Erythroblast (primary cell): ENCODE measurements at places on chromosomes 7 and 10.

- no peak for DNase-seq
Observed at GRCh38 chr7:118152654-118153053, 31.3 kb upstream of the LSM8 start.

GRCh38 chr10:48336978-48337599, 30.6 kb downstream of the MAPK8 start:
- no peak for DNase-seq

DNA sequence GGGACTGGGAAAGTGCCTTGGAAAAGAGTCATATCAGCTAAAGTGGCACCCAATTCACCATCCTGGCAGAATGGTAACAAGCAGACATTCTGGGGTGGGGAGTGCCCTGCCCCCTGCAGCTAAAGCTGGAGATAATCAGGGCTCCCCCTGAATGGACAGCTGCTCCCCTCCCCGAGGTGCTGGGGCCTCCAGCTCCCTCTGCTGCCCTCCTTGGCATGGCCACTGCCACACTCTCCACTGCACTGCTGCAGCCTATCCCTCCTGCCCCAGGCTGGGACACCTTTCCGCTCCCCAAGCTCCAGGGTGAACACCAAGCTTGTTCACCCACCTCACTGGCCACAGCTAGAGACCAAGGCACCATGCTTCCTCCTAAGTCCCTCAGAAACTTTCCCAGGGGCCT, 9.8 kb upstream of the PARD3 start:
- peak; percentile 28 for DNase-seq

- DNase-seq, result no peak
Observed at GRCh38 chr10:132065491-132066105, at the start of gene JAKMIP3. Gene JAKMIP3 (plus strand): TSS chr10:132065946. CDS start chr10:132104809, 38,863 bp downstream.

DNA sequence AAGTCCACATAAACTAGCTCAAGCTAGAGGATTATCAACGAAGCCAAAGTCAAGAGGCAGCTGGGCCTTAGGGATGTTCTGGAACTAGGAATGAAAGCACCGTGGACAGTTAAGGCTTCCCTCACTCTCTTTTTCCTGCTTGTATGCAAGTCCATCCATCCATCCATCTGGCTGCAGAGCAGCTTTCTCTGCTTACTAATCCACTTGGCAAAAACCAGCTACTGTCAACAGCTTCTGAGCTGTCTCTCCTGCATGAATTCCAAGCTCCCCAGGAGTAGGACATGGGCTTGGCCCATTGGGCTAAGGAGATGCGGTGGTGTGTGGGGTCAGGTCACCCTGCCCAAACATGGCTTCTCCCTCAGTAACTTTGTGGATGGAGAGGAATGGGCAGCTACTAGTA, 66.2 kb downstream of the NAMPT start:
- no peak for DNase-seq

GRCh38 chr7:105106473-105106872, 92.5 kb downstream of the KMT2E start:
- DNase-seq, result peak; percentile 46

GRCh38 chr10:124632566-124632965, 111.6 kb downstream of the FAM53B start:
- no peak for DNase-seq

DNA sequence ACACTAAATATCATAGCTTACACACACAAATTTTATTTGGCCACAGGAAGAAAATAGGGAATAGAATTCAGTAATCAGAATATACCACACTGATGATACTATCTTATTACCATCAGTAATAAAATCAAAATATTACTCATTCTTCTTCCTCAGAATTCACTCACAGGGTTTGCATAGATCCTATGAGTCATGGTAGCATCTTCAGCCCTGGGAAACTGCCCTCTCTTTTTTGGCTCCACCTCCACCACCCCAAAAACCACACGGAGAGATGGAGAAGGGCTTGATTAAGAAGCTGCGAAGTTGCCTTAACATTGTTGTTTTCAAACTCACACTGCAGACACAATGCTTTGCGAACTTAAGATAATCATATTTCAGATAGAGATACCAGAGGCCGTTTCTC, 154.1 kb upstream of the AHR start:
- DNase-seq, result peak; percentile 51

- no peak for DNase-seq
Observed at GRCh38 chr7:92613214-92613613, 23.0 kb upstream of the FAM133B start.

DNA sequence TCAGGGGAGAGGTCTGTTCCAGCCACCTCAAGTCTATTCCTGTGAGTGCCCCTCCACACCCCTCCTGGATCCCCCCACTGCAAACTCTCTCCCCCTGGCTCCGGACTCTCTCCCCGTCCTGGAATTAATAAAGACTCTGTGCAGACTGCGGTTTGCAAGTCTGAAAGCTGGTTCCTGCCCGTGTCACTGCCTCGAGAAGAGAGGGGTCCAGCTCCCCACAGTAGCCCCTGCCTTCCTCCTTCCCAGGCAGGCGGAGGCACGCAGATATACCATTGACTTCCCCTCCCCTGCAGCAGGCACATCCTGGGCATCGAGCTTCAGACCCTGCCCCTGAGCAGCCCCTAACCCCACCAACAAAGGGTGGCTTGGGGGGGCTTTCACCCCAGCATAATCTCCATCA, 2.2 kb upstream of the ELN start:
- no peak for DNase-seq

DNA sequence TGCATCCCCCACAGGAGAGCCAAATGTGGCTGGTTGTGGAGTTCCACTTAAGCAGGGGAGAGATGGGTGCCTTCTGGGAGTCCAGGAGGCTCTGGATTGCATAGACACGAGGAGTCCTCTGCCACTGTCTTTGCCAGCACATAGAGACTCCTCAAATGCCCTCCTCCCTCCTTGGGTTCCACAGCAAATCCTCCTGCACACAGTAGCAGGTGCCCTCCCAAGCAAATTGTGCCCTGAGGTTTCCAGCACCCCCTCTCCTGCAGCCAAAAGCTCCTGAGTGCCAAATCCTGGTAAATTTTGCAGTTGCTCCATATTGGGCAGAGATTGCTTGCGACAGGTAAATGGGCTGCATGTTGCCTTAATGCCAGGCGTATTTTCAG, 5.8 kb downstream of the EVX1 start:
- no peak for DNase-seq

DNA sequence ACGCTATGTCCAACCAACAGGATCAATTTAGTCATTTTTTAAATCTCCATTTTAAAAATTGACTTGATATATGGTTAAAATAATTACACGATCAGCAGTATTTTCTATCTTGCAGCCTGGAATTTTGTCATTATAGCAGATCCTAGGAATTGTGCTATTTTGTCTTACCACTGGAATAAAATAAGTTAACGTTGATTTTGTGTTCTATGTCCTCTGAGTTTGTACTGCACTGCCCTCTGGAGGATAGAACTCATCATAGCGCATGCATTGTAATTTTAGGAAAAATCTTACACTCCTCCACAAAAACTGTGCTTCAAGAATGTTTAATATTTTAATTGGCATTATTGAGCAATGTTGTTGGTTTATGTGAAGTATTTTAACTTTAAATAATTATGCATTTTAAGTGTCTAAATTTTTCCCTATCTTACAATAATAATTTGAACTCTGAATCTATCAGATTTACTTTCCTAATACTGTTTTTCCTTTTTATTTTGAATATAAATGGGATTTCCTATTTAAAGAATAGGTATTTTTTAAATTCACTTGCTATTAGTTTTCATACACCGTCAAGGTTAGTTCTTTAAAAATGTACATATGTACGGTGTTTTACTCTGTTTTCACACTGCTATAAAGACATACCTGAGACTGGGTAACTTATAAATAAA, 220.1 kb downstream of the PPP1R3A start:
- peak; percentile 20 for DNase-seq

DNA sequence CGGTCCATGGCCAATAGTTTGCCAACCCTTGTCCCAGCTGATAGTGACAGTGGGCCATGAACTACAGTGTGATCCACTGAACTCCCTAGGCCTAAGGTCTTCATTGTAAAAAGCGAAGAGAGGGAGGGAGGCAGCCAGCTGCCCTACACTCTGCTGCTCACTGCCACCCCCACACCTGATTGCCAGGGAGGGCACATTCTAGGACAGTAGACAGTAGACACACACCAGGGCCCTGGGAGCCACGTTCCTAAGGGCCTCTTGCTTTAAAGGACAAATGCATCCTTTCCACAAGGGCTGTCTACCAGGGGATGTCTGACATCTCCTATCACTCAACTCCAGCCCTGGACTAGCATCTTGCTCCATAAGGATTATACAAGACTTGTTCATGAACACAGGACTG, 122.2 kb downstream of the DLG5 start:
- DNase-seq, result no peak
